ENCODE measurements at places on chromosomes 13 and 19. TPM values are rescaled to one million over a fixed set of nuclear protein-coding genes. Genes with fewer than 3 reads are reported as not detected.
A peak's percentile ranks its signal among the peaks of the same experiment; 100 is the strongest.

DNA sequence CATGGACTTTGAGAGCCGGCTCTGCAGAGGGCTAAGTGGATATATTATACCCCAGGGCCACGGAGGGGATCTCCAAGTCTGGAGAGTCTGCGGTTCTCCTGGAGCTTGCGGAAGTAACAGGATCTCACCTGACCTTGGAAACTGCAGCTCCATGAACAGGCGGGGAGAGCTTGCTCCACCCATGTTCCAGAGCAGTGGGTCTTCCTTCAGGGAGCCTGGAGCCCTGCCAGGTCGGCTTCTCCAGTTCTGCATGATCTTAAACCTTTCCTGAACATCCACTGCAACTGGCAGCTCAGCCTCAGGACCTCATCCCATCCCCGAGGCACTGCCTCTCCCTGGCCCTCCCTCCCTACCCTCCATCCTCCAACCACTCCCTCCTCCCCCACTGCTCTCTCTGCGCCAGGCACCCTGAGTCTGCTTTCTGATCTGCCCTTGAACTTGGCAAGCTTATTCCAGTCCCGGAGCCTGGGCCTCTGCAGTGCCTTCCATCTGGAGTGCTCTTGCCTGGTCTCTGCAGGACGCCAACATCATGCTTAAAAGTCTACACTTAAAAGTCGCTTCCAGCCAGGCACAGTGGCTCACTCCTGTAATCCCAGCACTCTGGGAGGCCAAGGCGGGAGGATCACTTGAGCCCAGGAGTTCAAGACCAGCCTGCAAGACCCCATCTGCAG, 13.2 kb downstream of the ATCAY start:
- no peak for DNase-seq
- H3K4me3 ChIP-seq = no peak overlapping the region
- H3K27me3 ChIP-seq = no peaks in the 10 kb centered on the region
- no peak overlapping the region for H3K27ac ChIP-seq

DNA sequence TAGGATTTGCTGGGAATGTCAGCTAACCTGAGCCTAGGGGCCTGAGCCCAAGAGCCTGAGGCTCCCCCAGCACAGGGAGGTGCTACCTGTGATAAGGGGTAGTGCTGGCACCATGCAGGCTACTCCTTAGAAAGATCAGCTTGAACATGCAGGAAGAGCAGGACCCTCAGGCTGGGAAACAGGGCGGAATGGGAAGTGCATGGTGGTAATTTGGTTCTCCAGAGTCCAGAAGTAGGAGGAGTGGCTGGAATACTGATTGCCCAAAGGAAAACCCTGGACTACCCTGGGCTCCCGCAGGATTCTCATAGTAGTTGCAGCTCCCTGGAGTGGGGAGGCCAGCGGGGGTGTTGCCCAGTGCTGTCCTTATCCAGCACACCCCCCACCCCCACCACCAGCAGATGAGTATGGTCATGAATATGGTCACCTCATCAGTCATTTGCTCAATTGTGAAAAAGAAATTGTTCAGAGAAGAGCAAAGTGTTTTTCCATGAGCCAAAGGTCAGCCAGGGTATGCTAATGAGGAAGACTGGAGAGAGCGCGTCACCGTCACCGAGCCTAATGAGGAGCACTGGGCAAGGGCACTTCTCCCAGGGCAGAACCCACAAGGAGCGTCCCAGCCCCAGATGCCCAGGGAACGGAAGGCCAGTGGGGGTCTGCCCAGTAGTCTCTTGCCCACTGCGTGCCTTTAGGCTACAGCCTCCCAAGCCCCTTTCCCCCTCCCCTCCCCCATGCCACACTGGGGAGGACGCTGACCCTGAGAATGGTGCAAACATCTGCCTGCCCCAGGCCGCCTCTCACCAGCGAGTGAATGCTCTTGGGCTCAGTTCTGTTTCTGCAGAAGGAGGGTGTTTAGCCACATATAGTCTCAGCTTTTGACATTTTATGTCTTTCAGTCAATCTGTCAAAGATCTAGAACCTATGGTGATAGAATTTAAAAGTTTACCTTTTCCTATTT, 5.3 kb downstream of the SLC25A15 start:
- peaks cover 4% of the 10 kb centered on the region for H3K4me1 ChIP-seq
- H3K27ac ChIP-seq = no peak overlapping the region
- H3K27me3 ChIP-seq = no peaks in the 10 kb centered on the region
- peaks cover 4% of the 10 kb centered on the region for H3K36me3 ChIP-seq
- DNase-seq = no peak

- no peaks in the 10 kb centered on the region for H3K4me1 ChIP-seq
- H3K27me3 ChIP-seq = no peaks in the 10 kb centered on the region
- DNase-seq = no peak
- H3K36me3 ChIP-seq = no peaks in the 10 kb centered on the region
- no peak overlapping the region for H3K27ac ChIP-seq
- no peak overlapping the region for H3K4me3 ChIP-seq
These were observed 401.1 kb upstream of the SPRY2 start for GRCh38 chr13:80742033-80742432.

GRCh38 chr19:34327851-34328250, 37.1 kb upstream of the GPI start:
- no peak overlapping the region for H3K27ac ChIP-seq
- no peak for DNase-seq
- peaks cover 8% of the 10 kb centered on the region for H3K36me3 ChIP-seq
- H3K27me3 ChIP-seq = no peaks in the 10 kb centered on the region
- H3K4me1 ChIP-seq = no peaks in the 10 kb centered on the region

DNA sequence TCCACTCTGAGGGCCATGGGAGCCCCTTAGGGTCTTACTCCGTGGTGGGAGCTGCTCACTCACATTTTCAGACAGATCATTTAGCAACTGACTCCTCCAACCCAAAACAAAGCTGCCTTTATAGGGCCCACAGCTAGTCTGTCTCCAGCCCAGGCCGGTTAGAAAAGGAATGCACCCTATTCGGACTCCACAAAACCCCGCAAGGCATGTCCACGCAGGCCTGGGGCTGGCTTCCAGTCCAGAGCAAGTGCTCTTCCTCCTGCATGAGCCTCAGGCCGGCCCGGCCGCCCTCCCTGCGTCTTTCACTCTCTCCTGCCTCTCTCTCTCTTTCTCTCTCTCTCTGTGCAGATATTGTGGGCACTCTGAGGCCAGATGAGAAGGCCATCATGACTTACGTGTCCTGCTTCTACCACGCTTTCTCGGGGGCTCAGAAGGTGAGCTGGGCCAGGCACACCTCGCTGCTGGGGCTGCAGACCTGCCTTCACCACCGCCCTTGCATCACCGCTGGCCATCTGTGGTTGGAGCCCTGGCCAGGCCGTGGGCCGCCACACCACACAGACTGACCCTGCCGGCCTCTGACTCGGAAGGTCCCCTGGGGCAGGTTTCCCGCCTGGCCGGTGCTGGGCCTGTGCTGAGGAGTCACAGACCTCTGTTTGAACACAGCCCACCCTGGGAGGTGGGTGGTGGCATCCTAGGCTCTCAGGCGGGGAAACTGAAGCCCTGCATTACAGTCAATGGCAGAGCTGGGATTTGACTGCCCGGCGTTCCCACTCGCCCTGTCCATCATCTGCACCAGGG, 33.1 kb downstream of the CAPN12 start:
- no peak overlapping the region for H3K4me3 ChIP-seq
- H3K27me3 ChIP-seq = no peaks in the 10 kb centered on the region
- no peak for DNase-seq
- H3K36me3 ChIP-seq = peaks cover 80% of the 10 kb centered on the region
- H3K27ac ChIP-seq = peak overlapping the region; percentile 21

GRCh38 chr13:46759846-46760245, 37.1 kb downstream of the ESD start:
- H3K27ac ChIP-seq = no peak overlapping the region
- no peak overlapping the region for H3K4me3 ChIP-seq
- no peaks in the 10 kb centered on the region for H3K36me3 ChIP-seq
- H3K4me1 ChIP-seq = no peaks in the 10 kb centered on the region

The IGFL3 gene
- not detected for total RNA-seq

The SEMA6B gene
- 58.4 TPM for total RNA-seq

DNA sequence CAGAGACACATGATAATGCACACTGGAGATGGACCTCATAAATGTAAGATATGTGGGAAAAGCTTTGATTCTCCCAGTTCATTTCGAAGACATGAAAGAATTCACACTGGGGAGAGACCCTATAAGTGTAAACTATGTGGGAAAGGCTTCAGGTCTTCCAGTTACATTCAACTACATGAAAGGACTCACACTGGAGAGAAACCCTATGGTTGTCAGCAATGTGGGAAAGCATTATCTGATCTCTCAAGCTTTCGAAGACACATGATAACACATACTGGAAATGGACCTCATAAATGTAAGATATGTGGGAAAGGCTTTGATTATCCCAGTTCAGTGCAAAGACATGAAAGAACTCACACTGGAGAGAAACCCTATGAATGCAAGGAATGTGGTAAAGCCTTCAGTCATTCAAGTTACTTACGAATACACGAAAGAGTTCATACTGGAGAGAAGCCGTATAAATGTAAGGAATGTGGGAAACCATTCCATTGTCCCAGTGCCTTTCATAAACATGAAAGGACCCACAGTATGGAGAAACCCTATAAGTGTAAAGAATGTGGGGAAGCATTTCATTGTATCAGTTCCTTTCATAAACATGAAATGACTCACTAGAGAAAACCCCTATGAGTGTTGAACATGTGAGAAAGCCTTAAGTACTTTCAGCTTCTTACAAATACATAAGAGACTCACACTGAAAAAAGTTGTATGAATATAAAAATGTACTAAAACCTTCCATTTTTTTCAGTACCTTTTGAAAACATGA, 14.7 kb downstream of the ZNF441 start:
- no peaks in the 10 kb centered on the region for H3K27me3 ChIP-seq
- no peak overlapping the region for H3K4me3 ChIP-seq
- H3K36me3 ChIP-seq = peaks cover 5% of the 10 kb centered on the region
- no peak overlapping the region for H3K27ac ChIP-seq

- peaks cover 12% of the 10 kb centered on the region for H3K4me1 ChIP-seq
- peak; percentile 32 for DNase-seq
- no peak overlapping the region for H3K4me3 ChIP-seq
- no peaks in the 10 kb centered on the region for H3K27me3 ChIP-seq
- H3K36me3 ChIP-seq = no peaks in the 10 kb centered on the region
These were observed 122.1 kb downstream of the COG6 start for GRCh38 chr13:39777527-39778061.

GRCh38 chr19:38514812-38515633, 81.5 kb downstream of the RYR1 start:
- H3K4me1 ChIP-seq = 0 out of 2 replicates have a peak, but pooled peaks cover 2% of the 10 kb centered on the region
- H3K27ac ChIP-seq = no peak overlapping the region
- no peak overlapping the region for H3K4me3 ChIP-seq
- no peaks in the 10 kb centered on the region for H3K27me3 ChIP-seq

DNA sequence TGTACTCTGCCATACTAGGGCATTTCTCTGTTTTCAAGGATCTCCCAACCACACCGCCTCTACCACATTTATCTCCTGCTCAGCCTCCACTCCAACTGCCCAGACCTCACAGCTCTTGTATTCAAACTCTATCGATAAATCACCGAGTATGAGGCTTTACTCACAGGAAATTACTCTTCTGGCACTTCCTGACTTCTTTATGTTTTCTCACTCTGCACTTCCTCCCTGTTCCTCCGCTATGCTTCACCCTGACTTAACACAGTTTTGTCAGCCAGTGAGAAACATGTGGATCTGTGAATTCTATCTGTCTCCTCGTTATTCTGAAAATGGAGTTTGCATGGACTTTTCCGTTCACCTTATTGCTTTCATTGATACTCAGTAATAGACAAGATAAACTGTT, 2.6 kb upstream of the CARD8 start:
- no peak overlapping the region for H3K27ac ChIP-seq
- DNase-seq = no peak
- H3K4me1 ChIP-seq = peaks cover 11% of the 10 kb centered on the region

- H3K27ac ChIP-seq = peak overlapping the region; percentile 94
- peaks cover 61% of the 10 kb centered on the region for H3K4me1 ChIP-seq
- DNase-seq = peak; percentile 82
- H3K27me3 ChIP-seq = no peaks in the 10 kb centered on the region
These were observed 7.3 kb upstream of the TLE2 start for GRCh38 chr19:3036119-3036976.

The TBXA2R gene
- total RNA-seq = 2.3 TPM

DNA sequence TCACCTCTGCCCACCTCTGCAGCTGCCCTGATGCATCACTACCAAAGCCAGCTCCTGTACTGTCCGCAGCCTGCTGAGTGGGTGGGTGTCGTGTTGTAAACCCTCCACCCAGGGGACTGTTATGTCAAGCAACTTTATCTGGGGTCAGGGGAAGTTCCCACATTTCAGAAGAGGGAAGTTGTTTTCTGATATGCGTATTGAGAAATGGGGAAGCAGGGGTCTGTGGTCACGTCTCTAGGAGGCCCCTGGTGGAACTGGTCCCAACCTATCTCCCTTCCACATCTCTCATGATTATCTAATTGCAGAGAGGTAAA, 31.2 kb downstream of the CLEC17A start:
- H3K27me3 ChIP-seq = no peaks in the 10 kb centered on the region
- H3K36me3 ChIP-seq = no peaks in the 10 kb centered on the region
- no peak overlapping the region for H3K27ac ChIP-seq

- H3K27ac ChIP-seq = no peak overlapping the region
- no peak overlapping the region for H3K4me3 ChIP-seq
- peaks cover 8% of the 10 kb centered on the region for H3K4me1 ChIP-seq
- no peak for DNase-seq
- H3K27me3 ChIP-seq = no peaks in the 10 kb centered on the region
These were observed 7.7 kb upstream of the PTOV1 start for GRCh38 chr19:49843265-49843664.

- 0 out of 2 replicates have a peak, but pooled peaks cover 4% of the 10 kb centered on the region for H3K27me3 ChIP-seq
- H3K27ac ChIP-seq = no peak overlapping the region
- no peak for DNase-seq
- H3K36me3 ChIP-seq = no peaks in the 10 kb centered on the region
- peaks cover 14% of the 10 kb centered on the region for H3K4me1 ChIP-seq
- H3K4me3 ChIP-seq = no peak overlapping the region
These were observed 111.4 kb upstream of the SOX1 start for GRCh38 chr13:111955412-111956065.

- no peak overlapping the region for H3K4me3 ChIP-seq
- H3K4me1 ChIP-seq = no peaks in the 10 kb centered on the region
- H3K27ac ChIP-seq = no peak overlapping the region
- H3K27me3 ChIP-seq = no peaks in the 10 kb centered on the region
- DNase-seq = no peak
These were observed 19.8 kb upstream of the ZNF780A start for GRCh38 chr19:40110570-40110969.

DNA sequence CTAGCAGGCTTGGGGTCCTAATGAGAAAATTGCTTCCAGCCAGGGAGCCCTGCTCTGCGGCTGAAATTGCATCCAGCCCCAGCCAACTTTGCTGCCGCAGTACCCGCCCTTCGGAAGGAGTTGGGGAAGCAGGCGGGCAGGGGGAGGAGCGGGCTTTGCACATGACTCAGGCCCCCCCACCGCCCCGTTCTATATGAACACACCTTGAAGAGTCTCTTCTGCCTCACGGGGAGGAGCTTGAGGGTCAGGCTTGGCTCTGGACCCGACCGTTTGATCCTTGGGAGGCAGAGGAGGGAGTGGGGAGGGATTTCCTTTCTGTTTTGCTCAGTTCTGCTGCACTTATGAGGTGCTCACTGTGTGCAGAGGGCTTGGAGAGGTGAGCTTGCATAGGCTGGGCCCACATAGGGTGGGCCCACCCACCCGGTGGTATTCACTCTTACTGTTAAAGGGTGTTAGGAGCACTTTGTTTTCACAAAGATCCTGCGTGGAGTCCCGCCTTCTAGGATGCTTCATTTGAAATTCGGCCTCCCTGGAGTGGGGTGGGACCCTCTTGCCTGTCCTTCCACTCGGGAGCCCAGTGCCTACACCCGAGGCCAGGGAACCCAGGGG, 46.5 kb downstream of the LYL1 start:
- no peaks in the 10 kb centered on the region for H3K36me3 ChIP-seq
- H3K27me3 ChIP-seq = no peaks in the 10 kb centered on the region
- peak overlapping the region; percentile 94 for H3K27ac ChIP-seq

GRCh38 chr13:100106705-100107104, 17.8 kb downstream of the PCCA start:
- no peak overlapping the region for H3K4me3 ChIP-seq
- DNase-seq = no peak
- H3K4me1 ChIP-seq = no peaks in the 10 kb centered on the region
